ENCODE measurements at places on chromosomes 3 and 15. TPM values are rescaled to one million over a fixed set of nuclear protein-coding genes. Genes with fewer than 3 reads are reported as not detected.
A peak's percentile ranks its signal among the peaks of the same experiment; 100 is the strongest.

GRCh38 chr3:192031941-192032340 lies 571.0 kb downstream of the PYDC2 start:
- no peak for DNase-seq

- DNase-seq = peak; percentile 93
Measured at GRCh38 chr15:74206801-74207281, 4.3 kb upstream of the STRA6 start.

DNA sequence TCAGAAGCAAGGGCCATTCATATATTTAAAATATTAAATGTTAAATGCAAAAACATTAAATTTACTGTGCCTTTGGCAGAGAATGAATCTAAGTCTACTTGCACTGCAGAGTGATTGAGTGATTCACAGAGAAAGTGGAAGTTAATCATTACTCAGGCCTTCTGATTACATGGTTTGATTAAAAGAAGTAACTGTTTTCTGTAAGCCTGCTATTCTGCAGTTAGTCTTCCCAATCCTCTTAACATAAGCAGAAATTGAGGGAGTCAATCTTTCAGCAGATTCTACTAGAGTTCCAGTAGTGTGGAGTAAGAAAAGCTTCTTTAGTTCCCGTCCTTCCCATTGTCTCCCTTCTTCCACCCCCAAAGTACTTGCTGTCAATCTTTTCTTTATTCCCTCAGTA lies 1.5 kb downstream of the NLGN1 start:
- peak; percentile 9 for DNase-seq

- peak; percentile 4 for DNase-seq
Measured at GRCh38 chr15:42275780-42276391, 2.7 kb upstream of the TMEM87A start.

DNA sequence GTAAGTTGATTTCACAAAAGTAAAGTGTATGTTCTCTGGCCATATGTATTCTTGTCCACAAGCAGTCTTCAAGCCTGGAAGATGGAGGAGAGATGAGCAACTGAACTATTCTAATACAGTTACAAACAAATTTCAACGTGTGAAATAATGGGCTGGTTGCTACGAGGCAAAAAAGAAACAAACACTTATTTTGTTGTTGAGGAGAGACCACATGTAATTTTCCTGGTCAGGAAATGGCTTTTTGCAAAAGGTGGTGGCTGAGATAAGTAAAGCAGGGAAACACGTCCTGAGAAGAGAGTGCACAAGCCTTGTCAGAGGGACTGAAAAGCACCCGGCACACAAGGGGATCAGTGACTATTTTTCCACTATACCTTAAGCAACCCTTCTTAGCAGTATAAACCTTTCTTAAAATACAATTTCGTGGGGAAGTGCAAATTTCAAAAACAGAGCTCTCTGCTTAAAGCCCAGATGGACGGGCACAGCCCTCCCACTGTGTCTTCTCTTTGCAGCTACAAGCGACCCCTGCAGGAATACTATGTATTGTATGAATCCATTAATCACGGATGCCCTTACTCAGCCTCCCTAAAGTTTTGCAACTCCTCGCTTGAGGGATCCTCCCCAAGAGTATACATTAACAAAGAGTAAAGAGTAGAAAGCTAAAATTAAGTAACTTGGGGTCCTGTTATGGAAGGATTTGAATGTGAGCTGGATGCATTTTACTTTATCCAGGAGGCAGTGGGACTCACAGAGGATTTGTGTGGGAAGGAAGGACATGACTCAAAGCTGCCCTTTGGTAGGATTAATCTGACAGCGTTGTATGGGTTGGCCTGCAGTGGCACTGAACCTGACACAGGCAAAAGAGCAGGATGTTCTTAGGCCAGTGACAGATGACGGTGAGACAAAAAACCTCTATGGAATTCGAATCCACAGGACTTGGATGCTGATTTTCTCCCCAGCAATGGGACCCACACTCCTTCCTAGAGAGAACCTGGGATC lies 253.7 kb downstream of the IL5RA start:
- no peak for DNase-seq

GRCh38 chr15:46580487-46580886 lies 945.7 kb downstream of the SQOR start:
- no peak for DNase-seq

The FMN1 gene
- total RNA-seq = 5.3 TPM

DNA sequence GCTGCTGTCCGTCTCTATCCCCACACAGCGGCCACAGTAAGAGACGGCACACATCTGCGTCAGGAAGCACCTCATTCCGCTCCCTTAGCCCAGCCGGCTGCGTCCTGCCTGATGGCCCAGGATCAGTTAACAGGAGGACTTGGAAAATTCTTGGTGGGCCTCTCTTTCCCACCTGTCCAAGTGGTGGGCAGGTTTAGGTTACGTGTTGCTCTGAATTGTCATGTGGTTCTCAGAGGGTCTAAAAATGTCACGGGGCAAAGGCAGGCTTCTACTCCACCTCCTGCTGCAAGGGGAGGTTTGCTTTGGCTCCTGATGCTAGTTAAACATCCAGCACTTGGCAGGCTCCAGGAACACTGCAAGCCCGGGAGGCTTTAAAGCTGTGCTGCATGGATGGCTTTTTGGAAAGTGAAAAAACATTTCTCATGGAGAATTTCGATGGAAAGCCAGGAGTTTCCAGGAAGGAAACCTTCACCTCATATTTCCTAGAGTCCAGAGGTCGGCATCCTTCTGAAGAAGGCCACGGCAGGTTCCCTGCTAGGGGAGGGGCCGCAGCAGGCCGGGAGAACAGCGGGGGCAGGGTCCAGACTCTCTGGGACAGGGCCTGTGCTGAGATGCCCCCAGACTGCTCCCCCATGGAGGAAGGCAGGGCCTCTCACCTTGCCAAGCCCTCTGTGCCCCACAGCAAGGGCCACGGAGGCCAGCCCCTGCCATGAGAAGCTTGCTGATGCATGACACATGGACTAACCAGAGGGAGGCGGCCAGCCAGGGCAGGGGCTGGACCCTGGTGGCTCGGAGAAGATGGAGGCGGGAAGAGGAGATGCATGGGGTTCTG lies 10.8 kb downstream of the CTSH start:
- no peak for DNase-seq

The MRPS25 gene
- 12.6 TPM for total RNA-seq

GRCh38 chr3:171809611-171809860 lies 747 bp downstream of the PLD1 start:
- no peak for DNase-seq

The TMCO5A gene
- not detected for total RNA-seq

- no peak for DNase-seq
Measured at GRCh38 chr3:46860810-46861604, 2.2 kb downstream of the MYL3 start.

The TRPC1 gene
- total RNA-seq = 23.9 TPM

GRCh38 chr15:89963301-89964231 lies 37.6 kb upstream of the ZNF710 start:
- no peak for DNase-seq

DNA sequence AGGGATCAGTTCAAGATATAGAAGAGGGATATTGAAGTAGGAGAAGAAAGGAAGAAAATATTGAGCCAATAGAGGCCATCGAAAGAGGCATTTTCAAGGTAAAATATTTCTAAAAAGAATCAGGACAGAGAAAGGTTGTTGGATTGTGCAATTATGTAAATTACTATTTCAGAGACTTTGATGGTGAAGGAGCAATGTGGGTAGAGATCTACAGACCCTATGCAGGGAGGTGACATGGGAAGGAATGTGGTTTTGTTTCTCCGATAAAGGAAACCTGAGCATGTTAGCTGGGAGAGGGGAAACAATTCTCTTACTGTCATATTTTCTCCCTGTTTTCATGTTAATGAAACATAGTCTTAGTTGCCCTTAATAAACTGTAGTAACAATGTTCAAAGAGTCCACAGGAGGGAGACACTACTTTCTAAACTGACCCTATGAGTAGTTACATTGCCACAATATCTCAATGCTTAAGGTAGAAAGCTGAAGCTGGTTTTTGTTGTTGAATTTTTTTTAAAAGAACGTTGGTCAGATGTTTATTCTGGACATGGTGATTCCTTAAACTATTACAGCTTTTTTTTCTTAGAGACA lies 133.3 kb downstream of the GRM7 start:
- DNase-seq = no peak

The MESP2 gene
- total RNA-seq = 0.62 TPM

GRCh38 chr15:27573805-27574485 lies 525.2 kb downstream of the OCA2 start:
- no peak for DNase-seq

The CTDSPL gene
- total RNA-seq = 18.3 TPM

GRCh38 chr3:170256597-170256996 lies 34.4 kb downstream of the PRKCI start:
- no peak for DNase-seq

The CCDC54 gene
- not detected for total RNA-seq

The DUOX1 gene
- not detected for total RNA-seq

- DNase-seq = no peak
Measured at GRCh38 chr15:25415707-25416106, 23.1 kb downstream of the UBE3A start.

GRCh38 chr3:40741729-40742128 lies 217.0 kb downstream of the ZNF621 start:
- no peak for DNase-seq

DNA sequence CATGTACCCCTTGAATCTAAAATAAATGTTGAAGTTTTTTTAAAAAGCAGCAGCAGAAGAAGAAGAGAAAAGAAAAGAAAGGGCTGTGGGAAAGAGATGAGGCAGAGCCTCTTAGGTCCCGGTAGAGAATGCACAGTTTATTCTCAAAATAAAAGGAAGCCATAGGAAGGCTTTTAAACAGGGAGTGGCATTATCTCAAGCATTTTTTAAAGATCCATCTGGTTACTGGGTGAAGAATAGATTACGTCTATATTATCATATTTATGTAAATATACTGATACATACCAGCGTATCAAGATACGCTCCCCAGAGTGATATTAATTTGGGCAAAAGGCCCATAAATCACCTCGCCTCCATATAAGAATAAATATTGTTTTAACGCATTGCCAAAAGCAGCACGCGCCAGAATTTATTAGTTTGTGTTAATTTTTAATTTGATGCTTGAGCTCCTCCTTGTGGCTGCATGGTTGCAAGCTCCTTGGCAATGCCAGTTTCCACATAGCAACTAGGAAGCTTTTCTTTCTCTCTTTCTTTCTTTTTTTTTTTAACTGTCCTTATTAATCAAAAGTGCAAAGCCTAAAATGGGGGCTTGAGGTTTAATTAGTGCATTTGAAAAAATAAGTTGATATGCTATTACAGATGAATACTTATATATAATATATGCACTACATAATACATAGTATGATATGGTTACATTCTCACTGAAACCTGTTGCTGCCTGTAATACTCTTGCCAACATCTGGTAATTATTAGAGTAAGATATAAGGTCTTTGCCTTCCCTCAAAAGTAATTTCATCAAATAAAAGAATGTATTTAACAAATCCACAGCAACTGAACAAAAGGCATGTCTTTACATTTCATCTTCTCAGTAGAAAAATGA lies 242.8 kb upstream of the UBE2E2 start:
- peak; percentile 4 for DNase-seq

DNA sequence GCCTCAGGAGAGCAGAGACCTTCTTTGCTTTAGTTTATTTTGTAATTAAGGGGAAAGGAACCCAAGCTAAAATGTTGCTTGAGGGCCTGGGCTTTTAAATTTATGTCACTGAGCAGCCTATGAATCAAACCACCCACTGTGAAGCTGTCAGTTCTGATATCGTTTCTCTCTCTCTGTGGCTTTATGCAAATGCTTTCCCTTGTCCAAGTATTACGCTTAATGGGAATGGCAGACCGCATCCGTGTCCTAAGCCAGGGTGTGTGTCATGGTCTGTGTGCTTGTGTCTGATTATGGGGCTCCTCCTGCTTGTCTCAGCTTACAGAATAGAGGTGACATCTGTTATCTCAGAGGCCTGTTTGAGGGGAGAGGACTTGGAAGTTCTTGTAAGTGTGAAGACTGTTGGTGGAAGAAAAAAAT lies 82.4 kb downstream of the EBLN2 start:
- DNase-seq = peak; percentile 13

The ETV5 gene
- total RNA-seq = 52.6 TPM

GRCh38 chr15:69523010-69524001 lies 70.7 kb downstream of the RPLP1 start:
- peak; percentile 65 for DNase-seq

The GREM1 gene
- not detected for total RNA-seq

GRCh38 chr3:3102751-3103150 lies 7.4 kb downstream of the IL5RA start:
- no peak for DNase-seq

DNA sequence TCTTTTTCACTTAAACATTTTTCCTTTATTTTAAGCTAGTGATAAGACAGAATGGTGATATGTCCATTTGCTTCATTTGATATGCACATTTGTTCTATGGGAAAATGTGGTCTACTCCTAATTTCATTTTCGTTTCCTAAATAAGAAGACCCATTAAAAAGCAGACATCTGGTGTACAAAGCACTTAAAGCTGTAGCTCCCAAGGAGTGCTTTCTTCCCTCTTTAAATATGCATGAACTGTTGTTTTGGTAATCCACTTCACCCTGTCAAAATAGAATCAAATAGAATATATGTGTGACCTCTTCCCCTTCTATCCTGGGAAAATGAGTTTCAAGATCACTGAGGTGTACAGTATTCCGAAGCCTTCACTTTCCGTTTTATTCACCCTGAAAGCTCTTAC lies 182.8 kb downstream of the ROBO2 start:
- no peak for DNase-seq

The DCP1A gene
- 16.5 TPM for total RNA-seq

GRCh38 chr3:74271541-74271940 lies 342.9 kb downstream of the CNTN3 start:
- DNase-seq = no peak

GRCh38 chr15:57406062-57406772 lies 29.9 kb downstream of the CGNL1 start:
- no peak for DNase-seq

GRCh38 chr3:25836579-25836978 lies 46.7 kb downstream of the OXSM start:
- no peak for DNase-seq

DNA sequence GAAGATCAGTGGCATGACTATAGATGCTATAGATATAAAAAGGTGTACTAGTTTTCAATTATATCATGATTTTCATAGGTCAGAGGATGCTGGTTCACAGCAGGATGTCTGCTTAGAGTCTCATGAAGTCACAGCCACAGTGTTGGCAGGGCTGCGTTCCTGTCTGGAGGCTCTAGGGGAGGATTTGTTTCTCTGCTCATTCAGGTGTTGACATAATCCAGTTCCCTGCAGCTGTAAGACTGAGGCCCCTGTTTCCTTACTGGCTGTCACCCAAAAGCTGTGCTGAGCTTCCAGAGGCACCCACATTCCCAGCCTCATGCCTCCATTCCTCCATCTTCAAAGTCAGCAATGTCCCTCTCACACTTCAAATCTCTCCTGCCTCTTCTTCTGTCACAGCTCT lies 170.7 kb downstream of the OCA2 start:
- no peak for DNase-seq

The TRAT1 gene
- not detected for total RNA-seq

DNA sequence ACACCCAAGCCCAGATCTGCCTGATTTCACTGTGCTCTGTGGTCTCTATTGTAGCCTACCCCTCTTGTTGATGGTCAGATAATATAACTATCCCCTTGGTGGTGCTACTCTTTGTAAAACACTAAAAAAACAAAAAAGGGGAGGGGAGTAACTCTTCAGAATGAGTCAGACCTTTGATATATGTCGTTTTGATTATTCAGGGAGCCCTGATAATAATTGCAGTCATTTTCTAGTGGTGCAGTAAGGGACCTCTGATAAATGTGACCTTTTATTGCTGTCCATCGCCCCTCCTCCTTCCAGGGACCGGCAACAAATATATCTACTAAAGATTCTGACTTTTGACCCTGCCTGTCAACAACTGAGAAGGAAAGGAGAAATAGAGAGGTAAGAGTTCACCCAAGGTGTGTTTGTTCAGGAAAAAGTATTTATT lies 45.1 kb upstream of the MAGI1 start:
- no peak for DNase-seq

The ISLR2 gene
- 0.17 TPM for total RNA-seq

- DNase-seq = peak; percentile 66
Measured at GRCh38 chr3:14203521-14204079, 25.0 kb downstream of the LSM3 start.
